ENCODE measurements at places on chromosomes 12 and 14.

DNA sequence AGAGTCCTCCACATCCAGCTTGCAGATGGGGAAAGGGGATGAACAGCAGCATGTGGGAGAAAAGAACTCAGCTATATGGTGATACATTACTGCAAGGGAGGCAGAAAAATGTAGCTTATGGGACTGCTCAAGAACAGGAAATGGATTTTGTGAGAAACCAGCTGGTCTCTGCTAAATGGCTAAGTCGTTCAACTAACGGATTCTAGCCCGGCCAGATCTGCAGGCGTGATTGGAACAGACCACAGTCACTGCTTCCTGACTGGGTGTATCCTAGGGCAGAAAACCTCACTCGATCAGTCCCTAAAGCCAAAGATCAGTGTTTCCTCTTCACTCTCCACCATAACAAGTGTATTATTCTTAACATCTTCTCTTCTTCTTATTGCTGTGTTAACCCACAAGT, 8.1 kb upstream of the PTGDR start:
- DNase-seq = no peak

DNA sequence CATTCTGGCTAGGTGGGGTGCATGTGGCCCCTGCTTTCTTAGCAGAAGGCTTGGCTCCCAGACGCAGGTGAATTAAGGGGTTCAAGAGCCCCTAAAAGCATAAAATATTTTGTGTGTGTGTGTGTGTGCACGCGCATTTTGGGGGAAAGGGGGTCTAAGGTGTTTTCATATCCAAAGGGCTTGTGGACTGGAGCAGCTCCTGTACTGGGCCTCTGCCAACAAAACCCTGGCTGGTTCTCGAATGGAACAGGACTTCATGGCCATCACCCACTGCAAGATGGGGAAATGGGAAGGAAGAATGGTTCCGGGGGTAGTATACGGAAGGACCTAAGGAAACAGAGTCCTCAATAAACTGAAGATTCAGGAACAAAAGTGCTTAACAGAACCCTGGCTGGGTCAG, 3.9 kb upstream of the ATN1 start:
- no peak for DNase-seq

- no peak for DNase-seq
Observed at GRCh38 chr12:75437564-75437963, 43.0 kb upstream of the GLIPR1 start.

- DNase-seq = no peak
Observed at GRCh38 chr14:51453869-51454268, 197.8 kb upstream of the FRMD6 start.

- no peak for DNase-seq
Observed at GRCh38 chr12:32450768-32451167, 51.4 kb downstream of the FGD4 start.

DNA sequence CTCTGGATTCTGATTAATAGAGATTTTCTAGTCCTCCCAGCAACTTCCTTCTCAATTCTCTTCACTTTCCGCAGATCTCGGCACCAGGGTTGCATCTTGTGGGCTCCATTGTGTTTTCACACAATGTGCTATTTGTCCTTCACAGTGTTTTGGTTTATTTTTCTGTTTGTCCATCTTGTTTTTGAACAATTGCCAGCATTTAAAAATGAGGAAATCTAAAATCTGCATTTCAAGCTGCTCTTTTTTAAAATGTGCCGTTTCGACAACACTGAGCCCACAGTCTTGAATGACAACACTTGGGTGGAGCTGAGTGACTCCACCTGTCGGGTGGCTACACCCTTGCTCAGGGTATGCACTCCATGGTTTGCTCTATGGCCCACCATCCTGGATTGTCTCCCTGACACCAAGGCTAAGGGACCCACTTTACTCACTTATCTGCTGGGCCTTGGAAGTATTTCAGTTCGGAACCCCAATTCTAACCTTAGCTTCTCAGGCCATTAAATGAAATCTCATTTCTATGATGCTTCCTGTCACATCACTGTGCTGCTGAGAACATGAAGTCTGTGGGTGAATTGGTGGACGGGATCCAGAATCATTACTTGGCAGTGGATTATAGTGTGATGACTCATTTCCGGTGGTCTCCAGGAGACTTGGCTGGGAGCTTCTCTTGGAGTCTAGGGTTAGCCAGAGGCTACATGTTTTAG, 3.4 kb upstream of the MYRFL start:
- DNase-seq = no peak

DNA sequence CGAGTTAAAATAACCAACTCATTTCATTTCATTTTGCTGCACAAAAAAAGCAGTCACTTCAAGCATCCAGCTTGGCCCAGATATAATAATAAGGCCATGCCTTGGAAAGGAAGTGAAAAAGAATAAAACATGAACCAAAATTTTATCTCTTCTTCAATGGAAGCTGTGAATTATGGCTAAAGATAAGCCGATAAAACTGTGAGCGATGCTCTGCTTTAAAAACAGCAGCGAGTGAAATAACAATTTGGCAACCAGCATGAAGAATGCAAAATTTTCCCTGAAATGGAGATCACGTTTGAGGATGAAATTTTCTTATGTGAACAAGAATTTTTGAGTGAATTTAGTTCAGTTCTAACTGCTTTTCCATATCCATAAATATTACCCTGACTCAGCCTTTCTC, 70.4 kb downstream of the KCNC2 start:
- no peak for DNase-seq

DNA sequence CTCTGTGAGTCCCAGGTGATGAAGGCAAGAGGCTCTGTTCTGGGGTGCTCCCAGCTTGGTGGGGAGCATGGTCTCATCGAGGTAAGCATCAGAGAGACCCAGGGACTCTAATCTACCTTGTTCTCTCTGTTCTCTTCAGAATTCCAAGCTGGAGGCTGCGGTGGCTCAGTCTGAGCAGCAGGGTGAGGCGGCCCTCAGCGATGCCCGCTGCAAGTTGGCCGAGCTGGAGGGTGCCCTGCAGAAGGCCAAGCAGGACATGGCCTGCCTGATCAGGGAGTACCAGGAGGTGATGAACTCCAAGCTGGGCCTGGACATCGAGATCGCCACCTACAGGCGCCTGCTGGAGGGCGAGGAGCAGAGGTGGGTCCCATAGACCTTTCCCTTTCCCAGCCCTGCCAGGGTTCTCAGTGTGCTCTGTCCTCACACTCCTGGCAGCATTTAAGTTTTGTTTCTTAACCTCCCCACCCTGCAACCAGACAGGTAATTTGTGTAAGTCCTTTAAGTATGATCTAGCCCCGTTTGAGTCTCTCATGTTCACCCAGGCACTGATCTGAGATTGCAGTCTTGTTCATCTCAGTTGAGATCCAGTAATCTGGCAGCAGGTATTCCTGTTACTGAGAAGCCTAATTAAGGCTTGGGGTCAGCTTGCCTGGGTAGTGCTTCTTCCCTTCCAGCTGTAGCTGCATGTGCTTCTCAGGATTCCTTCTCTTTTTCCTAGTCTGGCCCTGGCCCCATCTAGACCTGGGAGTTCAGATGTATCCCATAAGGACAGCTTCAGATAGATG, 14.8 kb upstream of the KRT81 start:
- DNase-seq = no peak

GRCh38 chr12:132772606-132773005, 11.0 kb upstream of the ANKLE2 start:
- no peak for DNase-seq

- DNase-seq = no peak
Observed at GRCh38 chr12:56661560-56661959, 15.8 kb upstream of the ATP5F1B start.

DNA sequence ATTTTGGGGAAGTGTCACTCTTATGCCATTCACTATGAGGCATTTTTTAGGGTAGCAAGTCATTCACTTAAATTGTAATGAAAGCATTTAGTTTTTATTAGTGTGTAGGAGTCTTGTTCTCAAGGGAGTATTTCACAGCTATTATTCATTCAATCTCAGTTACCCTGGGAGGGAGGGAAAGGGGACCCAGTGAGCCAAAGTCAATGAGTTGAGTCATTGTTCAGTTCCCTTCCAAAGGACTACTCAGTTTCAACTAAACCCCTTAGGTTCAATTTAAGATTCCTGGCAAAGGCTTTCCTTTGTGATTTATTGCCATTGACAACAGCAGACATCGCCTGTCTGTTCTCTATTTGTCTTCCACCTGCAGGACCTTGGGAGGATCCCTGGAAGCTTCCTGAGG, 29.3 kb upstream of the RASSF8 start:
- no peak for DNase-seq

DNA sequence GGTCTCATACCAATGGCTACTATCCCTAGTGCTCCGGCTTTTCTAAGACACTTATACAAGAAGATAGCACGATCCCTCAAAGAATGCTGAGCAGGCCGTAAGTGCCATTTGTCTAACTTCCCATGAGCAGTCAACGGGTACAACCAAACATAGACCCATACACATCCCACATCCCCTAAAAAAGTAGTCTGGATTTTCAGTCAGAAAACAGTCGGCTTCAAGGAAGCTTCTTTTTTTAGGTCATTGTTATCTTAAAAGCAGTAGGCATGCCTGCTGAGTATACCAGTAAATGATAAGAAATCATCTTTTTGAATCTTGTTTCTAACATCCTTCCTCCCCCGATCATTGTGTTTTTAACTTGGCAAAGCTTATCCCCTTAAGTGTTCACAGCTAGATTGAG, 19.8 kb downstream of the OSBPL8 start:
- DNase-seq = no peak
